ENCODE measurements at places on chromosomes 1 and 21. TPM values are rescaled to one million over a fixed set of nuclear protein-coding genes. Genes with fewer than 3 reads are reported as not detected.
A peak's percentile ranks its signal among the peaks of the same experiment; 100 is the strongest.

The HCRTR1 gene
- total RNA-seq: not detected

DNA sequence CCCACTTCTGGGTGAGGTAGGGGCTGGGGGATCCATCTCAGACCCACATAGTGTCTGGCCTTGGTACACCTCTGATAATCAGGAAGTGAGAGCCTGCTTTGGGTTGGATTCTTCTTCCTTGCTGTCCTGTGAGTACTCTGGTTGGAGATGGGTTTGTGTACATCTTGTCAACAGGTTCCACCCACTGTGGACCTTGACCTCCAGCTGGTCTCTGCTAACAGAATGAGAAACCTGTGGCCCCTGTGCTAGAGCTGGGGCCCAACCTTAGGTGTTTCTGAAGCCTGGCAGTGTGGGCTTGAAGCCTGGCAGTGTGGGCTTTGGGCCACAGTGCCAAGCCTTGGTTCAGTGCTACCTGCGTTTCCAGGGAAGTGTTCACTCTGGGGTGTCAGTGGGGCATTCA is 2.6 kb downstream of the ZBTB48 start:
- DNase-seq: no peak

GRCh38 chr1:89285745-89286380 is 13.2 kb upstream of the GBP5 start:
- DNase-seq: no peak

DNA sequence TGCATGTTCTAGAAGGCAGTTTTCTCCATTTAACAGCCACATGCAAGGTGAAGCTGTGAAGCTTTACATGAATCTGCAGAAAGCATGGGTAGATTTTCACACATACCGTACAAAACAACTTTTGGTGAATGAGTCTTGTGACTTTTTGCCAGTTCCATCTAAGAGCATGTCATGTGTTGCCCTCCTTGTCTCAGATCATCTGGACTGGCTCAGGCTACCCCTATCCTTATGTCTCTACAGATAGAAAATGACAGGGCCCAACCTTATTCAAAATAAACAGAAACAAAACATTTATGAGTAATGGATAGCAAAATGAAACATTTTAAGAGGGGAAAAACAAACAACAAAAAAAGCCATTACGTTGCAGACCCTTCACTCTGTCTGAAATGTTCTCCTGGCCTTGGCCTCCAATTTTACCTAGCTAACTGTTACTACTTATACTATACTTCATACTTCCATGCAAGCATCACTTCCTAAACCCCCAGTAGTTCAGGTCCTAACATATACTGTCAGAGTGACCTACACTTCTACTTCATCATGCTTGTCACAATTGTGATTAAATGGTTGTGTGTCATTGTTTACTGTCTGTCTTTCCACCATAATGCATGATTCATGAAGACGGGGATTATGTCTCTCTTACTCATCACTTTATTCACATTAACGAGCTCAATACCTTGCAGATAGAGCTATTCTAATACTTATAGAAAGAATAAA is 39.0 kb downstream of the LRRC8C start:
- DNase-seq: no peak

DNA sequence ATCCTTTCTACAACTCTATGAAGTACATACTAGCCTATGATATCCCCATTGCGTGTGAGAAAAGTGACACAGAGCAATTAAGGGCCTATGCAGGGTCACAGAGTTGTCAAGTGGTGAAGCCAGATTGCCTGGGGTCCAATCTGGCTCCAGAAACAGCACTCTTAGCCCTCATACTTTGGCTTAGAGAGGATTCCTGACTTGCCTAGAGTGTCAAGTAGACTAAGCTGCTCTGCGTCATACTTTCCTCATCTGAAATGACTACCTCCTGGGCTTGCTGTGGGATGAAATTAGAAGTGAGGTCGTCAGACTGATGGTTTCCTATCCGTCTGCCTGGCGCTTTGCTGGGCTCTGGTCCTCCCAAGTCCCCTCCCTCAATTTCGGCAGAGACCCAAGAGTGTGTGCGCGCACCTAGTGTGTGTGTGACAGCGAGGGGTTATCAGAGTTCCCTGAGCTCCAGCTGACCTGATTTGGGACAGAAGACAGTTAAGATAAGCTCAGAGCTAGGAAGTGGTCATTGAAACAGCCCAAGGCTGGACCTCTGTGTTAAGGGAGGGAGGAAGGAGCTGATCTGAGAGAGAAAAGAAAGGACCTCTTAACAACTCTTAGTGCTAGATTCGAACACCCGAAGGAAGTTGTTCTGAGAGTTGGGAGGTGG is 5.4 kb upstream of the NUAK2 start:
- no peak for DNase-seq

DNA sequence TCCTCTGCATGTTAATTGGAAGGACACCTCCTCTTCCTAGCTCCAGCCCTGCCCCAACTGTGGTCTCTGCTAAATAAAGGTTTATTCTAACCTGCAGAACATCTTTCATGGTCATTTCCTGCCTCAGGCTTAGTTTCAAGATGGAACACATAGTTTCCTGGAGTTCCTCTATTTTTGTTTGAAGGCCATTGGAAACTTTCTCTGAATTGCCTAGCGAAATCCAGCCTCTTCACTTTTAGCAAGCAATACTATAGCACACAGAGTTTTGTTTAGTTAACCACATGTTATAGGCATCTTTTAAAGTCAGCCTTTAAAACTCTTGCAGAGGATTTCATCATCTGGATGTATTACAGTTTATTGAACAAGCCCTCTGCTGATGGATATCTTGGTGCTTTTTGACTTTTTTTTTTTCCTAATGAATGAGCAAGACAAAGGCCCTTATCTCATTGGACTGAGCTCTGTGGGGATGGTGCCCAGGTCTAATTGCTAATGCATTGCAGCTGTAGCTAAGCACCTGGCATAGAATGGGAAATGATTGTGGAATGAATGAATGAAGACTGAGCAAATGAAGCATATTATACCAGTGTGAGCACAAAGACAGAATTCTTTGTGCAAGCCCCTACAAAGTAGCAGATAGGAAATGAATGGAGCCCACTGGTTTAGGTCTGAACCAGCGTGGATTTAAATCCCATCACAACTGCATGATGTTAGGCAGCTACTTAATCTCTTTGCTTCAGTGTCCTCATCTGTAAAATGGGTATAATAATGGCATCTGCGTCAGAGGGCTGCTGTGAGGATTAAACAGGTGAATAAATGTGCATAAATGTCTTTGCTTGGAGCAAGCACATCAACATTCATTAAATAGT is 641 bp upstream of the CFAP107 start:
- no peak for DNase-seq

GRCh38 chr21:20639026-20639425 is 359.2 kb upstream of the NCAM2 start:
- DNase-seq: no peak

The SLC2A5 gene
- total RNA-seq: 123 TPM

DNA sequence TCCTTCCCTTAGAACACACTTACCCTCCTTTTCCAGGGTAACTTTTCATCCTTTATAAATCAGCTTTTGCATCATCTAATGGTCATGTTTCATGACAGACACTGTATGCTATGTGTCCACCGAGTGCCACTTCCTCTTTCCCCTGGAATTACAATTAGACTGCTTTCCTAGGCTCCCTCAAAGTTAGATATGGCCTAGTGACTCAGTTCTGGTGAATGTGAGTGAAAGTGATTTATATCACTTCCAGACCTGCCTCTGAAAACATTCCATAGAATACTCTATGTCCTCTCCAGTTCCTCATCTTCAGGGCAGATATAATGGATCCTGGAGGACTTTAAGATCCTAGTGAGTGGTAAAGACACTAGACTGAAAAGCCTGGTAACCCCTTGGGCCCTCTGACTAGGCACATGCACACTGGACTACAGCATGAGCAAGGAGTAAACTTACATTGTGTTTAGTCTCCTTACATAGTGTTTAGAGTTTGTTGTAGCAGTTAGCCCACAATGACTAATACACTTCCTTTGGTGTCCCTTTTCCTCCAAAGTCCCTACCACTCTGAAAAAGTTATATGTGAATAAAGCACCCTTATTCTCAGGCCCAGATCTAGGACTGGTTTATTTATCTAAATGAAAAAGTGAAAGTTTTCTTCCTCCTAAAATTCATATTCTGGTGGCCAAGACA is 59.3 kb downstream of the GPR88 start:
- no peak for DNase-seq

The EDARADD gene
- not detected for total RNA-seq

The RNF186 gene
- not detected for total RNA-seq

DNA sequence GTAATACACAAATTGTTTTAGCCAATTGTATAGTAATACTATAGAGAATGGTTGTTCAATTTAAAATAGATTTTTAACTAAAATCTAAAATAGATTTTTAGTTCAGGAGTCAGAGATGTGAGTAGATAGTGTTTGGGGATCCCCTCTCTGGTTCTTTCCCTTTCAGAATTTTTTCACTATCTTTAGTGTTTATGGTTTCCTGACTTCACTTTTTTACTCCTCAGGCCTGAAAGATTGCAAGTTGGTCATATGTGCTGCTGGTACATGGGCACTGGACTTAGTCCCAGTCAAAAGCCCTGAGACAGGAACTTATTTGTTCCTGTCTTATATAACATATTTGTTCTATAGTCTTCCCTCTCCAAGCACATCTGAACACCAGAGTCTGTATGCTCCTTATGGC is 96.8 kb upstream of the ATP1B1 start:
- no peak for DNase-seq

- no peak for DNase-seq
These were observed 49.4 kb downstream of the SPATA46 start for GRCh38 chr1:162327144-162327787.

The RNU1-3 gene
- total RNA-seq: 1,721 TPM

The ATP6V1G3 gene
- total RNA-seq: not detected

- DNase-seq: no peak
These were observed 355.7 kb downstream of the LTN1 start for GRCh38 chr21:28636752-28637691.

The CRABP2 gene
- 2.1 TPM for total RNA-seq

The PTCH2 gene
- 1.0 TPM for total RNA-seq

The SSR2 gene
- total RNA-seq: 153 TPM

- no peak for DNase-seq
These were observed 41.1 kb downstream of the C1orf198 start for GRCh38 chr1:230827081-230827681.

GRCh38 chr1:212108981-212109380 is 73.4 kb downstream of the DTL start:
- no peak for DNase-seq

DNA sequence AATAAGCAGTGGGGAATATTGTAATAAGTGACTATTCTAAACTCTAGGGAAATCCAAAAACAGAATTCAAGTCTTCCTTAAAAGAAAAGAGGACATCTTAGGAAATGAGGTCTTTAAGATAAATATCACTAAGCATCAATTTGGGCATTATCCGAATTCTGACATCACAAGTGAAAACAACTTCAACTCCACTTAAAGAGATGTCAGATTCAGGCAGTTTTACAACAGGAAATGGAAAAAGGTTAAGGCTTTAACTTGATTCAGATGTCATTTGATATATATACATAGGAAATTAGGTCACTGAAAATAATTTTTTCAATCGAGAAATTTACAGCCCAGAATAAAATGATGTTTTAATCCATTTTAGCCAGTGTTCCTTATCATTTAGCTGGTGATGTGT is 435.4 kb downstream of the SETD4 start:
- no peak for DNase-seq

DNA sequence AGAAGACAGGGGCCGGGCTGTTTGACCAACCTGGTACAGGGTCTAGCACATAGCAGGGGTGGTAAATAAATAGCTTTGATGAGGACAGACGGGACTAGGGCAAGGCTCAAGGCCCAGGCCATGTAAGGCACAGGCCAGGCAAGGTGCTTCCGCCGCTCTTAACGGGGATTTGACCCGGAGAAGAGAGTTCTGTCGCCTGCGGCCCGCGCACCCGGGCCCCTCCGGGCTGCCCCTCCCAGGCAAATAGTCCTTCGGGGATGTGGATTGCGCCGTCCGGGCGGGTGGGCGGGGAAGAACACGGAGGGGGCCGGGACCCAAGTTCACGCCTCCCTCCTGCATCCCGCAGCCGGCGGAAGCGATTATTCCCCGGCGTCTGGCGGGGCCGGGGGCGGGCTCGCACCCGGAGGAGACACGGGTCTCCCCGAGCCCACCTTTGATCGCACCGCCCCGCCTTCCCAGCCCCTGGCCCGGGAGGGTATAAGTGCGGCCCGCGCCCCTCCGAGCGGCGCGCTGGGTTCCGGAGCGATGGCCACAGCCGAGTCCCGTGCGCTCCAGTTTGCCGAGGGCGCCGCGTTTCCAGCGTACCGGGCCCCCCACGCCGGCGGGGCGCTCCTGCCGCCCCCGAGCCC is at the start of gene MIXL1:
MIXL1 (plus strand) TSS at position 508 of the 629 bp plus-strand sequence; CDS start at position 526, 18 bp downstream.
- DNase-seq: peak; percentile 38

DNA sequence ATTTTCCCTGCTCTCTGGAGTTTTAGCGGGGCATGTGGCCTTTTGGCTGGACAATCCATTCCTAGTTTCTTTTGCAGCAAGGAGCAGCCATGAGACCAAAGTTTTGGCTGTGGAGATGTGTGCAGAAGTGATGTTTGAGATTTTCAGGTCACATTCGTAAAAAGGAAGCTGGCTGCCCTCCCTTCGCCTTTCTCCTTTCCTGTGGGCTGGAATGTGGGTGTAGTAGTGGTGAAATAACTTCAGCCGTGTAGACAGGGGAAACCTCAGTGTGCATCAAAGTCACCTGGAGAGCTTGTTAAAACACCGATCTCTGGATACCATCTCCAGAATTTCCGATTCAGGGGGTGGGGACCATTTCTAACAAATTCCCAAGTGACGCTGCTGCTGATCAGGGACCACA is 5.3 kb upstream of the GPR88 start:
- no peak for DNase-seq

DNA sequence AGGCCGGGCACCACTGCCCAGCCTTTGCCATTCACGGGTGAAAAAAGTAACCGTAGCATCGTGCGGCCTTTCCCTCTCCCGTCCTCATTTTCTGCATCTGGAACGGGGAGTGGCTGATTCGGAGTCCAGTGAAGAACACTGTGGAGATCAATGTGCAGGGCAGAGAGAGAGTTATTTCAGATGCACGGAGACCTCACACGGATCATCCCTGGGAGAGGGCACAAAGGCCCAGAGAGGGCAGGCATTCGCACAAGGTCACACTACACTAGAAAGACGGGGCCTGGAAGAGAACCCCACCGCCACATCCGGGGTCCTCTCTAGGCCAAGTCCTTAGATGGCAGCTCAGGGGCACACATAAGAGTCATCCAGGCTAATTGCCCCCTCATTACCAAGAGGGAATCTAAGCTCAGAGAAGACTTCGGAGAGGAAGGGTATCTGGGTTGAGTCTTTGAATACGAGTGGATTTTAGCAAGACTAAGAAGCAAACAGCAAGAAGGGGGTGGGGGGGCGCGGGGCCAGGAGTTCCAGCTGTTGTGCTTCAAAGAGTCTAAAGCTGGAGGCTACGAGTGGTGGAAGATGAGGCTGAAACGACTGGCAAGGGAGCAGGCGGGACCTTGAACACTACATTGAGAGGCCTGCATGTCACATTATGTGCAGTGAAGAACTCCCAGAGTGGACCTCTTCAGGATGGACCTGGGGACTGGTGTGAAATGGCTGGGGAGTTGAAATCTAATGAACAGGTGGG is 857 bp downstream of the GPX7 start:
- no peak for DNase-seq

- no peak for DNase-seq
These were observed 8.7 kb downstream of the SDHB start for GRCh38 chr1:17045150-17045549.

DNA sequence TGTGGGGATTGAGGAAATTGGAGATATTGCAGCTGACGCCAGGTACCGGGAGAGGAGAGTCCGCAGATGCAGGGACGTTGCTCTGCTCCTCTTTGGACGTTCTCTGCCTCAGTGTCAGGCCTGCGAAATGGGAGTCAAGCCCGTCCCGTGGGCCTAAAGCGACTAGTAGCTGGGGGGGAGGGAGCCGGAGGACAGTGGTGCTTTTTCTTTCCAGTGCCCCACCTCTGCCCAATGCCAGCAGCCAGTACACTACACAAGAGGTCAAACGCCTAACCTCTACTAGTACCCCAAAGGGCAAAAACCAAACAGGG is 413.6 kb upstream of the ESRRG start:
- no peak for DNase-seq
